ENCODE measurements at places on chromosomes 4 and X.

GRCh38 chr4:14028862-14029261, 401.3 kb upstream of the BOD1L1 start:
- DNase-seq = no peak

GRCh38 chr4:8221985-8222384, 22.9 kb downstream of the SH3TC1 start:
- no peak for DNase-seq

- DNase-seq = no peak
Measured at GRCh38 chrX:81259714-81260395, 58.0 kb downstream of the SH3BGRL start.

- no peak for DNase-seq
Measured at GRCh38 chr4:2259541-2260343, 2.2 kb downstream of the MXD4 start.

GRCh38 chr4:165464813-165465381, 86.1 kb downstream of the CPE start:
- DNase-seq = no peak

GRCh38 chr4:66885501-66886165, 659.7 kb downstream of the CENPC start:
- DNase-seq = no peak

Measured in T-helper 2 cell treated with Interferon-gamma antibody and Interleukin-4, amounts not matched to agents 5 μg/mL and 100 μg/mL, for 36 hours (primary cell).